ENCODE measurements at places on chromosomes 13 and 19.

GRCh38 chr19:41646589-41647204 lies 19.8 kb upstream of the CEACAM4 start:
- DNase-seq, result no peak

GRCh38 chr19:38862321-38863059 lies 12.7 kb upstream of the HNRNPL start:
- DNase-seq, result no peak

GRCh38 chr19:44845612-44846454 lies at the start of gene NECTIN2:
Gene NECTIN2 (plus strand): TSS chr19:44846297. CDS start chr19:44846526, 229 bp downstream.
- peak; percentile 94 for DNase-seq

GRCh38 chr13:97505017-97505416 lies 71.0 kb downstream of the RAP2A start:
- DNase-seq, result no peak

GRCh38 chr19:15432018-15432494 lies 13.3 kb upstream of the AKAP8L start:
- DNase-seq, result no peak

DNA sequence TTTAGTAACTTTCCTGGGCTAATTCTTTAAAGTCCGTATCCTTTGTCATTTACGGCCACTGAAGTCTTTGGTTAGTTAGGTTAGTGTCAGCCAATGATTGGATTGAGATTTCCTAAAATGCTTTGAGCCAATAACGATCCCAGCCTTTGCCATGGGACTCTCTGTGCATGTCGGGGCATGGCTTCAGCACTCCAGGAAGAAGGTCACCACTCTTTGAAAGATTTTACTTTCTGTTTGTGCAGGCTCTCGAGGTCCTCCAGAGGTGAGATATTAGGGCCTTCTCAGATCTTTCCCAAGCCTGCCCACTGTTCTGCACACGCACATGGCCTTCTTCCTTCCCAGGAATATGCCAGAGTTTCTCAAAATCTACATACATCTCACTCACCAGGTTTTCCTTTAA lies 153.7 kb upstream of the ARGLU1 start:
- DNase-seq, result no peak

DNA sequence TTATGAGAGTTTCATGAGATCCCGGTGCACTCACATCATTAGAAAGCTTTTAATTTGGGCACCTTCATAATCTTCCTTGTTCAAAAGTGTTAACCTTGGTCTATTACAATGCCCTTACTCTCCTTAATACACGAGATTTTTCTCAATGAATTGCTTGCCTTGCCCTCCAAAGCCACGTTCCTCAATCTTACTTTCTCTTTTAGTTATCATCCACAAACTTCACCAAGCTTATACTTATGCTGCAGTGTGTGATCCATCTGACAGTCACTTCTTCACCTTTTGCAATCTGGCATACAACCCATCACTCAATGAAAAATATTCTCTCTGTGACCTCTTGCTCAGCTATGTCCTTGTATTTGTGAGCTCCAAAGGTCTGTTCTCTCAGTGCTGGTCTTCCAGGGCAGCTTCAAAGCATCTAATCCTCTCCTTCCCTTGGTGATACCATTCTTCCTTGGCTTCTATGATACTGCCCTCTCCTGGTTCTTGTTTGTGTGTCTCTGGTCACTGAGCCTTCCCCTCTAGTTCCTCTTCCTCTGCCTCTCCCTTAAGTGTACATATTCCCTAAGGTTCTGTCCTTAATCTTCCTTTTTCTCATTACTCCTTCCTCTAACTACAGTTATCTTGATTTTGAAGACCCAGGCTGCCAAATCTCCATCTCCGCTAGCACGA lies 202.2 kb upstream of the STARD13 start:
- DNase-seq, result no peak

DNA sequence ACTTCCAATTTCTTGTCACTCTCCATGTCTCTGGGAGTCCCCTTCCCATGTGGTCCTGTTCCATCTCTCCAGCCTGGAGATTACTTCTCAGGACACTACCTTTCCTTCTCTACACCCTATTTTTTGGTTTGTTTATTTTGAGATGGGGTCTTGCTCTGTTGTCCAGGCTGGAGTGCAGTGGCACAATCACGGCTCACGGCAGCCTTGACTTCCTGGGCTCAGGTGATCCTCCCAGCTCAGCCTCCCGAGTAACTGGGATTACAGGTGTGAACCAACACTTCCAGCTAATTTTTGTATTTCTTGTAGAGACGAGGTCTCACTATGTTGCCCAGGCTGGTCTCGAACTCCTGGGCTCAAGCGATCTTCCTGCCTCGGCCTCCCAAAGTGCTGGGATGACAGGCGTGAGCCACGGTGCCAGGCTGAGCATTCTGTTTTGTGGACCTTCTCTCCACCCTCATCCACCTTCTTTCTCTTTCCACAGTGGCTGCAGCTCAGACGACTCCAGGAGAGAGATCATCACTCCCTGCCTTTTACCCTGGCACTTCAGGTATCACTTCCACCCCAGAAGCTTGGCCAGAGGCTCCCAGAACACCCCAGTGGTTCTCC lies 644 bp downstream of the HCST start:
- no peak for DNase-seq
